ENCODE measurements at places on chromosomes 2 and 18.
A peak's percentile ranks its signal among the peaks of the same experiment; 100 is the strongest.

GRCh38 chr2:33287507-33288005, 188.9 kb upstream of the RASGRP3 start:
- no peak for DNase-seq

DNA sequence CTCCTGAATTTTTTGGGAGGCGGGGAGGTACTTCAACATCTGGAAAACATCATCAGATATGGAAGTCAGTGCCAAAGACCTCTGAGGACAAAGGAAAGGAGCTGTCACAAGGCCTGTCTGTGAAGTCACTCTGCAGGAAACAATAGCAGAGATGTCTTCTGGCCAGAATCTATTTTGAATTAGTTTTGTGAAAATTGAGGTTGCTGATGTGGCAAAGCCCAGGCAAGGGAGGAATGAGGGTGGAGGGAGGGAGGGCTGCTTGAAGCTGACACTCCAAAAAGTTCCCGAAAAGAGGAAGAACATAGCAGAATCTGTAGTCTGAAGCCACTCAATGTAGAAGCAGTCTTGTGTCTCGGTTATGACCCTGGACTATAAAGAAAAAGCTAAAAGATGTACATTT, 151.1 kb upstream of the LHCGR start:
- no peak for DNase-seq

DNA sequence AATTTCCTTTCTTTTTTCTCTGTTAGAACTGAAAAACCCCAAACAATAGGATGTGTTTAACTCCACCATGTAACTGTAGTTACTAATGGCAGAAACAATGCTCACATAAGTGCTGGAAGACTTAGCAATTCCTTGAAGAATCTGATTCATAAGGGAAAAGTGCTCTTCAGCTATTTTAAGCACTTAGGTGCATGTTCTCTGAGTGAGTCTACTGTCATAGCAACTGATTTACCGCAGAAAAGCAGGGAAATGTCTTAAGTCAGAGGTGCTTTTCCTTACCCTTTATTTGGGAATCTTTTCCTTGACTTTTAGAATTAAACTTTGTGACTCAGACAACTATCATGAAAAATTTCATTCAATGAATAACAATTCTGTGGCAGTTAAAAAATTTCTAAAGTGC, 65.4 kb upstream of the NABP1 start:
- DNase-seq, result no peak

- no peak for DNase-seq
Measured at GRCh38 chr2:205596581-205596980, 85.7 kb upstream of the NRP2 start.

DNA sequence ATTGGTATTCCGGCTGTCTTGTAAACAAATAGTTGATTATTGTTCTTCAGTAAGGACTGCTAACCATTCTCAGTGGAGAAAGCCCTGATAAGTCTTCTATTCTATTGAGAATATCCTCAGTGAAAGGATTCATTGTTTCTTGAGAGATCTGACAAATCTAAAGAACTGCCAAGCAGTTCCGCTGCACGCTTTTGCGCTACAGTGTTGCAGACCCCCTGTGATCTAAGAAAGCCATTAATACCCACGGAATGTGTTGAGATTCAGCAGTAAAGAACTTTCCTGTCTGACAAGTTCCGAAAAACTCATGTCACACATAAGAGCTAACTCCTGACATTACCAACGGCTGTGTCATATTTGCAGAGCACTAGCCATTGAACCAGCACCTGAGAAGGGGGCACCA, 63.8 kb downstream of the ZNF236 start:
- no peak for DNase-seq

GRCh38 chr2:107132746-107133145, 246.8 kb upstream of the ST6GAL2 start:
- DNase-seq, result no peak

DNA sequence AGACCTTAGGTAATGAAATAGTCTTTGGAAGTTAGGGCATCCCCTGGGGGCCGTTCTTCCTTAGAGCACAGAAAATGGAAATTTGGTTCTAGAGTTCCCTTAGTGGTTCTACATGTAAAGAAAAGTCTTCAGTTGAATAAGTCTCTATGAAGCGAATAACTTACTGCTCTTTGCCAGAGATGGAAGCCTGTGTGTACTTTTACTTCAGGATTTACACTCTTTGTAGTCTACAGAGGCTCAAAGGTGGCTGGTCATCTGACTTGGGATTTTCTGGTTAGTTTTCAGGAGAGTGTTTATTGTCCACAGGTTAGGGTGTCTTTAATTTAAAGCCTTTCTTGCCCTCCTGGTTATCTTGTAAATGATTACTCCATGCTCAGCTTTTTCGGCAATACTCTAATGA, 210.6 kb downstream of the ZNF521 start:
- no peak for DNase-seq

- no peak for DNase-seq
Measured at GRCh38 chr2:235234736-235235135, 259.1 kb upstream of the AGAP1 start.

DNA sequence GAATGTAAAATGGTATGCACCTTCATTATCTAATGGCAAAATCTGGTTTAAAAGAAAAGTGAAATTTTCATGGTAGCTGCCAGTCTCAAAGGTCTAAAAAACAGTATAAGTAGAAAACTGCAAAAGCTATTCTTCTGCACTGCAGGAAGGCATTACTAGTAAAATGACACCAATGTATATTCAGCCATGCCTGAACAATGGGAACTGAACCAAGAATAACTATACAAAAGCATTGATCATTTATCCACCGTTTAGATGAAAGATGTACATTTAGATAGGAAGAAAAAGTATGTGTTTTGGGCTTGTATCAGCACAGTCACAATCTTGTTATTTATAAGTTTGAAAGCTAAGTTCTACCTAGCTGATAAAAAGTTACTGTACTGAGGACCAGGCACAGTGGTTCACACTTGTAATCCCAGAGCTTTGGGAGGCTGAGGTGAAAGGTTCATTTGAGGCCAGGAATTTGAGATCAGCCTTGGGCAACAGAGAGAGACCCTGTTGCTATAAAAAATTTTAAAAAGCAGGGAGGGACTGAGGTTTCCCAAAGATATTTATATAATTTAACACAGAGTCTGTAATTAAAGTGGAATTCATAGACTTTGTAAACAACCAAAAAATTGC, 163.1 kb upstream of the WDSUB1 start:
- no peak for DNase-seq

DNA sequence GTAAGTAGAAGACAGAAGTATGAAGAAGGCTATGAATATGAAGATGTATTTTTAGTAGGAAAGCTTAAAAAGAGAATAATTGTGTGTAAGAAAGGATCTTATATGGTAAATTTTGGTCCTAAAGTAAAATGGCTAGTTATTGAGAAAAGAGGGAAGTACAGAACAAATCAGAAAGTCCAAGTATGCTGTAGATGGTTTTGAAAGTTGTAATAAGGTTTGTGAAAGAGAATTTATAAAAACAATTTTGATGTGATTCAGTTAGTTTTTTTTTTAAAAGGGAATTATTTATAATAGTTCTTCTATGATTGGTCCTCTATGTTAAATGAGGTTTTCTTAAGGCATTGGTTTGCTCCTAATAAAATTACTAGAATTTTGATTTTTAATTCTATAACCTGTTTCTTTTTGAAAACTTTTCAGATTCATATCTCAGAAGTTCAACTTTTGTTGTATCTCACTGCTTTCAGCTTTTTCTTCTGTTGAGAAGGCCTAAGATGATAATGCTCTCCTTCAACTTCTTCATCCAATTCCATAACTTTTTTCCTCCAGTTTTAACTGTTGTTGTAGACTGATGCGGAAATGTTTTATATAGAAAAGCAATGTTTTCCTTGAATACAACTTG, 322.7 kb downstream of the NOL4 start:
- DNase-seq, result no peak

GRCh38 chr18:77101410-77102258, 30.9 kb downstream of the MBP start:
- DNase-seq, result peak; percentile 54

DNA sequence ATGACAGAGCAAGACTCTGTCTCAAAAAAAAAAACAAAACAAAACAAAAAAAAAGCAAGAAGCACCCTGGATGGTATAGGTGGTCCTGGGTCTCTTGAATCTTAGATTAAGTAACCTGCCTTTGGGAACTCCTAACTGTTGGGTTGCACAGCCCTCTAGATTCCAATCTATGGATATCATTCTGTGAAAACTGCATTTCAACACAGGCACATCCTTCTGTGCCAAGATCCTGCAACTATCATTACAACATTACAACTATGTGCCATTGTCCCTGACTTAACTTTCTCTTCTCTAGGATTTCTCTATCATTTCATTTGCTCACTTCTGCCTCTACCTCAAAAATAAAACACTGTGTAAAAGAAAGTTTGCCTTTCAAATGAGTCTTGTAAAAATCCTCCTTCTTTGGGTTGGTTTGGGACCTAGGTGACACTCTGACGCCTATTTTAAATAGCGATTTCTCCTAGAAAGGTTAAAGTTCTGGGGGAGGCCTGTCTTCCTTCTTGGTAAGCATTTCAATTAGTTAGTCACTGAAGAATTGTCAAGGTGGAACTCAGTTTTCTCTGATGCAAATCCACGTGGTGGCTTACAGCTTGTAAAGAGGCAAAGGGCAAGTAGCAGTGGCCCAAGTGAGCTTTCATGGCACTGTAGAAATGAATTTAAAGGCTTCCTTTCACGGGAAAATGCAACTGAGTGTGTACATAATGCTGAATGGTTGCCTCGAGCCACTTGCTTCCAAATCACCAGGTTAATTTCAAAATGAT, 9.2 kb downstream of the LGALSL start:
- no peak for DNase-seq

DNA sequence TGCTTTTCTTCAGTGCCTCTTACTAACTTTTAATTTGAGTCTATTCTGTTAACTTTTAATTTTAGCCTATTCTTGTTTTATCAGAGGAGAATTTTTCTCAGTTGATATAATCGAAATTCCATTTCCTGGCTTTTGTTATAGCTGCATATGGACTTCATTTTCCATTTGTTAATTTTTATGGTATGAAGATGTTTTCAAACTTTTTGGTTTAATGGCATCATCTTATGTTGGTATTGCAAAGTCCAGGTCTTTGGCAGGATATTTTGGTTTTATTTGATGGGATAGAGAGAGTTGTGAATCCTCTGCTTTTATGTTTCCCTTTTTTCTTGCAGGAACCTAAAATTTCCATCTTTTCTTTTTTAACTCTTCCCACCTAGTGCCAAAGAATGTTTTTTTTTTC, 70.9 kb upstream of the RAPGEF4 start:
- DNase-seq, result no peak

GRCh38 chr2:168583710-168584521, 127.8 kb downstream of the CERS6 start:
- no peak for DNase-seq

GRCh38 chr2:117771969-117772630, 42.4 kb upstream of the DDX18 start:
- DNase-seq, result no peak

DNA sequence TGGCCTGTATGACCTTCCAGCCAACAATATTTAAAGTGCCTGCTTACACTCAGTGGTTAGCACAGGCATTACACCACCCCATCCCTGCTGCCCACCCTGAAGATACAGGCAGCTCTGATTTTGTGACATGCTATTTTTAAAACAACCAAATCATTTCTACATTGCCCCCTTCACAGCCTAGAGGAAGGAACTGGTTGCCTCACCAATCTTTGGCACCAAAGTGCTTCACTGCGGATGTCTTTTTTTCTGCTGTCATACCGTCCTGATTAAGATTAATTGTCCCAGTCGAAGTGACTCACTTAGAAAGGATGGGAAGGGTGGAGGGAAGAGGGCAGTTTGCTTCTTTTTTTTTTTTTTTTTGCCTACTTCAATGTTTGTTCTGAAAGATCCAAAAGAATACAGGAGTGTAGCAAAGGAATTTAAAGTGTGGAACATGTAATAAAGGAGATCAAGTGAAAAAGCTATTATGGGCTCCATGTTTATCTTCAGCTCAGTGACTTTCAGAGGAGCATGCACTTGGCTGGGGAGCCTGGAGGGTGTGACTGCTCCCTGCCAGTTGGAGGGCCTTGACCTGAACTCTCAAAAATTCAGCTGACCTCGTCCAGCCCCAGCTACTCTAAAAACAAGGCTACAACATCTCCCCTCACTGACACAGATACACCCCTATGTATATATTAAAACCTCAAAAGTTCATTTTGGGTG, 501.1 kb upstream of the TNP1 start:
- no peak for DNase-seq

DNA sequence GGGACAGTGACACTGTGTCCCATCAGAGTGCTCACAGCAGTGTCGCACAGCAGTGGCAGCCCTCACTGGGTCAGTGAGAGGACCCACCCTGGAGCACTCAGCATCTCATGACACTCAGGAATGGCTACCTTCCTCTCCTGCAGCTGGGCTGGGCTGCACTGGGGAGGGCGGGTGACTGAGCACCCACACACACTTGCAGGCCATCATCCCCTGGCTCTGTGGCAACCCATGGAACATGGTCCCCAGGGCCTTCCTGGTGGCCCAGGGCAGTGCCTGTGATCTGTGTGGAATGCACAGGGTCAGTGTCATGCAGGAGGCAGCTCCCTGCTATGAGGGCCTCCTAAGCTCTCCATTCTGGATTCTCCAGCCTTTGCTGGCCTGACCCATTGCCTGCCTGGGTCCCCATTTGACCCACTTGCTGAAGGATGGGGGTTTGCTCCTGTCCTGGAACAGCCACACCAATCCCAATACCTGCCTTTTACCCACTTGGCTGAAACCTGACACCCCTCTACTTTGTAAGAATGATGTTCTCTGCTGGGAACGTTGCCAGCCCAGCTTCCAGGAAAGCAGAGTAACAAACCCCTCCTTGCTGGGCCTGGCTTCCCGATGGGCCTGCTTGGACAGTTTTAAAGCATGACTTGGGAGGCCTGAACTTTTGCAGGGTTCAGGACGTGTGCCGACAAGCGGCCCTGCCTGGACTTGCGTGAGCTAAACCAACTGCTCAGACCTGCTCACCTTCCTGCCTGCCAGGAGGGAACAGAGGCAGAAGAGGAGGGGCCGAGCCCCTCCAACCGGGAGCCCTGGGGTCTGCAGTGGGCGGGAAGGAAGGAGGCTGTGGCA, 13.7 kb downstream of the HS6ST1 start:
- no peak for DNase-seq

- no peak for DNase-seq
Measured at GRCh38 chr18:31721601-31722000, 37.2 kb upstream of the B4GALT6 start.

DNA sequence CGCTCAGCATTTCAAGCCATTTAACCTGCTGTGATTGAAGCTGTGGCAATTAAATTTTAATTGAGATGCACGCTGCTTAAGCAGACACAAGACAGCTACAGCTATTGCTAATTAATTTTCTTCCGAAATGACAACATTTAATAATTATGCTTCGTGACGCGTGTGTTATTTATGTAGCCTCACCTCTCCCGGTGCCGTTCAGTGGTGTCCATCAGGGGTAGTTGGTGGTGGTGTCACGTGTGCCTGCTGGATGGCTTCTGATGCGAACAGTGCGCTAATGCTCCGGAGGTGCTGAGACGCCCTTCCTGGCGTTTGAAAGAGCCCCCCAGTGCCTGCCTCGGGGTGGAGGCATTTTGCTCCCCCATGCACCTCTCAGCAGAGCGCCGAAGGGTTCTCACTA, 39.5 kb downstream of the GLI2 start:
- DNase-seq, result no peak

Measured in CD4-positive, alpha-beta T cell treated with Interleukin-4 for 4 hours (primary cell).